ENCODE measurements at places on chromosomes 4 and X.

GRCh38 chrX:102846544-102847236 lies 90.4 kb upstream of the RAB40AL start:
- ATAC-seq, result no peak

GRCh38 chrX:39905946-39906345 lies 191.8 kb downstream of the BCOR start:
- no peak for ATAC-seq

- ATAC-seq, result no peak
These were observed 512.2 kb upstream of the INTU start for GRCh38 chr4:127120441-127121090.

DNA sequence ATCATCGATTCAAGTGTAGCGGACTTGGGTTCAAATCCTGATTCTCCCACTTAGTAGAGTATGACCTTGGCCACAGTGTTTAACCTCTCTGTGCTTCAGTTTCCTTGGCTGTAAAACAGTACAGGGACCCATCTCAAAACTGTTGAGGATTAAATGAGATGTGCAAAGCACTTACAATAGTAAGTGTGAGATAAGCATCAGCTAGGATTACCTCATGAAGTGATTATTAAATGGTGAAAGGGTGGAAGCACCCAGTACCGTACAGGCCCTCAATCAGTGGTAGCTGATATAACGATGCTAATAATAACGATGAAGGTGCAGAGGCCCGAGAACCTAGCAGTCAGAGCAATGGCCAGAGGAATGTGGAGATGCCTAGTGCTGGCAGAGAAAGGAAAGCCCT lies 45.1 kb downstream of the PRPS1 start:
- no peak for ATAC-seq

- no peak for ATAC-seq
These were observed 201.3 kb upstream of the GNPDA2 start for GRCh38 chr4:44927399-44928380.

- no peak for ATAC-seq
These were observed 9.7 kb upstream of the MSANTD1 start for GRCh38 chr4:3239303-3239702.

Measured in esophagus mucosa (tissue), 1 donor.